ENCODE measurements at places on chromosomes 2 and 18.
A peak's percentile ranks its signal among the peaks of the same experiment; 100 is the strongest.

- peaks cover 3% of the 10 kb centered on the region for H3K4me1 ChIP-seq
- H3K4me3 ChIP-seq, result no peak overlapping the region
- no peak for DNase-seq
- no peak overlapping the region for H3K27ac ChIP-seq
- H3K36me3 ChIP-seq, result no peaks in the 10 kb centered on the region
- H3K27me3 ChIP-seq, result peaks cover 5% of the 10 kb centered on the region
Observed at GRCh38 chr2:117853316-117853715, 38.8 kb downstream of the DDX18 start.

DNA sequence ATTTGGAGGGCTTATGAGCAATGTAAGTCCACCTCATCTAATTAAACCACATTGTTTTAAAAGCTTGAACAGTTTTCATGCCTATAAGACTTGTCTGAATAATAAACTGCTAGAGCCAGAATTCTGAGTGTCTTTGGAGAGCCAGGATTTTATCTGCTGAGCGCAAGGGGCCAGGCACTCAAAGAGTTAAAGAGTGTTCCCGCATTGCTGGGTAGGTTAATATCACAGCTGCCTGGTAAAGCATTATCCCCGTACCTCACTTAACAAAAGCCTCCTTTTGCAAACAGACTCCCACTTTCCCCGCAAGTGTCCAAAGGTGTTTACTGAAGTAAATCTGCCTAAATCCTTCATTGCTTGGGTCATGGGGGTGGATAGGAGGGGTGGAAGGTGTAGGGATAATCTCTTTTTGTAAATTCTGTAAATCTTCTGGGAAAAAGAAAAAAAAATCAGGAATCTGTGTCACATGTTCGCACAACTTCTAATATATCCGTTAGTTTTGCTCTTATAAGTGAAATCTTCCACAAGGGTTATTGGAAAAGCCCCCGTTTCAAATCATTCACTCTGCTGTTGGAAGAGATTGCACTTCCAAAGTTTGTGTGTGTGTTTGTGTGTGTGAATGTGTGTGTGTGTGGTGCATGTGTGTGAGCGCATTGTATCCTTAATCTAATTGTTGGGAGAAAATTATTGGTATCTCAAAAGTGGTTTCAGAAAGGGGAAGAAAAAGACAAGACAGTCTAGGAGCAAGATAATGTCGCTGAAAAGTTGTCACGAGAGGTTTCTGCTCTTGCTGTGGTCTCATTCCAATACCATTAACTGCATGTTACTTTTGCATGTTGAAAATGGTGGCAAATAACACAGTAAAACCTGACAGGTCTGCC is 10.7 kb downstream of the ZEB2 start:
- DNase-seq, result no peak
- no peaks in the 10 kb centered on the region for H3K27me3 ChIP-seq
- peaks cover 87% of the 10 kb centered on the region for H3K4me1 ChIP-seq
- no peaks in the 10 kb centered on the region for H3K36me3 ChIP-seq
- peak overlapping the region; percentile 63 for H3K27ac ChIP-seq
- H3K4me3 ChIP-seq, result peak overlapping the region; percentile 46

- no peaks in the 10 kb centered on the region for H3K36me3 ChIP-seq
- no peak for DNase-seq
- peaks cover 47% of the 10 kb centered on the region for H3K4me1 ChIP-seq
Observed at GRCh38 chr18:45687621-45688020, 36.4 kb upstream of the SLC14A1 start.

DNA sequence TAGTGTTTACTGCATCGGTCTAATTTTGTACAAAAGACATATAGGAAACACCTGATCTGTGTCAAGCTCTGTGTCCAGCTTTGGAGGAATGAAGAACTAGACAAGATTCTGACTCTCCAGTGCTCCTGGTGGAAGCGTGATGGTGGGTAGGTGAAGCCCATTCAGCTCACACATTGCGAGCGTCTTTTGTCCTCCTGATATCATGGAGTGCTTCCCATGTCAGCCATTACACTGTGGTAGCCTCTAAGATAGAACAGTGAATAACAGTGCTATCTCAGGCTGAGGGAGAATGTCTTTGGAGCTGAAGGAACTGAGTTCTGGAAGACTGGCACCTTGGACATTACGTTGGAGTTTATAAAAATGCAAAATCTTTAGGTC is 350.2 kb downstream of the CYRIA start:
- H3K27ac ChIP-seq, result no peak overlapping the region
- H3K36me3 ChIP-seq, result no peaks in the 10 kb centered on the region
- H3K4me1 ChIP-seq, result peaks cover 4% of the 10 kb centered on the region
- no peak for DNase-seq

GRCh38 chr2:17626986-17627385 is 86.5 kb downstream of the VSNL1 start:
- H3K27ac ChIP-seq, result no peak overlapping the region
- H3K4me1 ChIP-seq, result peaks cover 3% of the 10 kb centered on the region
- peaks cover 16% of the 10 kb centered on the region for H3K36me3 ChIP-seq
- H3K27me3 ChIP-seq, result no peaks in the 10 kb centered on the region
- H3K4me3 ChIP-seq, result no peak overlapping the region

DNA sequence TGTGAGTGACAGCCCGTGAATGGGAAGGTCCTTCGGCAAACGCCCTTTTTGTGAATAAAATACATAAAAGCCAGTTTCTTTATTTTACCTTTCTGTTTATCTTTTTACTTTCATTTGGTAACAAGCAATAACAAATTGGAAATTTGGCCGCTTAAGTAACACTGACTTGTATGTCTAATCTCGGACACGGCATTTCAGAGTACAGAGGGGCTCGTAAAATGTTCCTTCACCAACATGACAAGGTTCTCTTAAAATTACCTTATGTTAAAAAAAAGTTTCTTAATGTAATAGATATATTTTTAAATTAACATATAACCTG is 558 bp upstream of the NEMP2 start:
- no peaks in the 10 kb centered on the region for H3K4me1 ChIP-seq
- H3K27me3 ChIP-seq, result no peaks in the 10 kb centered on the region
- H3K27ac ChIP-seq, result peak overlapping the region; percentile 60
- DNase-seq, result no peak
- H3K4me3 ChIP-seq, result peak overlapping the region; percentile 85
- H3K36me3 ChIP-seq, result peaks cover 11% of the 10 kb centered on the region

DNA sequence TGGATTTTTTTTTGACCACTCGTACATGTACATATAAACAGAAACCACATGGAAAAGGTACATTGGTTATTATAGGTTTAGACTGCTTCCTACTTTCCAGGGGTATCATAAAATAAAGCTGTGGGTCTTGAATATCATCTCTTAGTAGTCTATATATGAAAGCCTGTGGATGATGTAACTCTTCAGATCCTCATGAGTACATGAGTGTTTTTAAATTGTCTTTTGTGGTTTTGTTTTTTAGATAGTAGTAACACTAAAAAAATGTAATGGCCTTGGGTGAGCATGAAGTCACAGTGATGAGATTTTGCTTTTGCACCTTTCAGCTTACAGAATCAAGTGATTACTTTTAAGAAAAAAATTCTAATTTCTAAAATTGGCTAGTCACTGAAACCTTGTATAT is 80.2 kb downstream of the RAB3GAP1 start:
- peaks cover 4% of the 10 kb centered on the region for H3K36me3 ChIP-seq
- no peaks in the 10 kb centered on the region for H3K27me3 ChIP-seq
- DNase-seq, result no peak
- no peak overlapping the region for H3K27ac ChIP-seq
- H3K4me1 ChIP-seq, result no peaks in the 10 kb centered on the region

- no peak for DNase-seq
- H3K4me1 ChIP-seq, result peaks cover 16% of the 10 kb centered on the region
- H3K4me3 ChIP-seq, result no peak overlapping the region
- no peaks in the 10 kb centered on the region for H3K36me3 ChIP-seq
Observed at GRCh38 chr2:216789081-216789480, 70.8 kb downstream of the TNP1 start.

DNA sequence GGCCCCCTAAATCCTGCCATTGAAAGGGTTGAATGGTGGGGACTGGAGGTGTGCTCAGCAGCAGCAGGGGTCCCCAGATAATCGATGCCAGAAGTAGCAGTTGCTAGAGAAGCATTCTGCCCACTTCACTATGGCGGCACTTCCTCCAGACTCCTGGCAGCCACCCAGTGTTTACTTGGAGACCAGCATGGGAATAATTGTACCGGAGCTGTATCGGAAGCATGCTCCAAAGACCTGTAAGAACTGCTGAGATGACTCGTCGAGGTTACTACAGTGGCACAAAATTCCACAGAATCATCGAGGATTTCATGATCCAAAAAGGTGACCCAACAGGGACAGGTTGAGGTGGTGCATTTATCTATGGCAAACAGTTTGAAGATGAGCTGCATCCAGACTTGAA is 11.0 kb upstream of the GAREM2 start:
- no peak overlapping the region for H3K4me3 ChIP-seq
- H3K36me3 ChIP-seq, result no peaks in the 10 kb centered on the region

DNA sequence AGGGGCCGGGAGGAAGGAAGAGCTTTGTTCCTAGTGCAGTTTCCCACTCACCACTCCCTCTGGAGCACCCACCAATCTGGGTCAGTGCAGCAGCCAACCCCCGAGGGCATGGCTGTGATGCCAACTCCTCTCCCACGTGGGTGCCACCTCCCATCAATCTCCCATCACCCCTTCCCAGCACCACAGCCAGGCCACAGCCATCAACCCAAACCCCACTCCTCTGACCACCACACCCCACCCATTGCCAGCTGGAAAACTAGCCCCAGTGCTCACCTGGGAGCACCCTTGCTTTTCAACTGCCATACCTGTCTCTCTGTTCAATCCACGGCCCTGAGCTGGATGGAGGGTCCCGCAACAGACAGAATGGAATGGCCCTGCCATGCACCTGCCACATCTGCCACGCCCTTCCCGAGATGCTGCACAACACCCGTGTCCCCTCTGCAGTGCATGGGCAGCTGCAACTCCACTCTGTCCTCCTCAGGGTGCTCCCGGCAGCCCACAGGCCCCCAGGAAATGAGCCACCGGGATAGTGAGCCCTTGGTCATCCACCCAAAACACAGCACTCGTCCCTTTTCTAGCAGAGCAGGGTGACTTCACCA is 112.4 kb upstream of the ID2 start:
- no peak overlapping the region for H3K27ac ChIP-seq
- H3K36me3 ChIP-seq, result no peaks in the 10 kb centered on the region
- H3K27me3 ChIP-seq, result peaks cover 4% of the 10 kb centered on the region
- no peak for DNase-seq
